NCI-H524 (cell line): ENCODE measurements at places on chromosomes 7 and 10.

- no peak for DNase-seq
These were observed 17.2 kb upstream of the BPGM start for GRCh38 chr7:134629445-134629844.

DNA sequence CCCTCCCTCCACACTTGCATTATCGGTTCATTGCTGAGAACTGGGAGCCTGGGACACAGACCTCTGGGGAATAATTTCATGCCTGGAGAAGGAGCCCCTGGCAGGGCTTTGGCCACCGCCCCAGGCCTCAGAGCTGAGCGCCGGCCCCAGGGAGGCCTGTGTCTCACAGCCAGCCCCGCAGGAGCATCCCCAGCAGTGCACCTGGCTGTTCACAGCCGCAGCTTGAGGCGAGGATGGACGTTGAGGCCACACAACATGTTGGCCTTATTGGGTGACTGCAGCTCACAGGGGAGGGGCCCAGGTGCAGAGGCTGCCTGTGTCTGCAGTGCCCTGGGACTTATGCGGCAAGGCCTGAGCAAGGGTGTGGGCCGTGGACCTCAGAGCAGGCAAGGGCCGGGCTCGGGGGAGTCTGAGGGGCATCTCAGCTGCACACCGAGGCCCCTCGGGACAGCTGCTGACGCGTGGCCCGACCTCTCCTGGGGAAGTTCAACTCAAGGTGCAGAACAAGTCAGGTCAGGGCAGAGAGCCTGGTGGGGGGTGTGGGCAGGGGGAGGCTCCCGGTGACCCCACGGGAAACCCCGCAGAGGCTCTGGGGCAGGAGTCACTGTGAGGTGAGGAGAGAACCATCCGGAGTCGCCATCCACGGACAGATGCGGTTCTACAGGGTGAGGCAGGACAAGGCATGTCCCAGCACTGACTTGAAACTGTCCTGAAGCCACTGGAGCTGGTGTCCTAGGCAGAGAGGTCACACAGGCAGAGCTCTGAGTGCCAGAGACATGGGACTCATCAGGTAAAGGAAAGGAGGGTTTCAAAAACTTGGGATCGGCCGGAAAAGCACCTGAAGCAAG lies 13.1 kb upstream of the UBE3C start:
- no peak for DNase-seq

DNA sequence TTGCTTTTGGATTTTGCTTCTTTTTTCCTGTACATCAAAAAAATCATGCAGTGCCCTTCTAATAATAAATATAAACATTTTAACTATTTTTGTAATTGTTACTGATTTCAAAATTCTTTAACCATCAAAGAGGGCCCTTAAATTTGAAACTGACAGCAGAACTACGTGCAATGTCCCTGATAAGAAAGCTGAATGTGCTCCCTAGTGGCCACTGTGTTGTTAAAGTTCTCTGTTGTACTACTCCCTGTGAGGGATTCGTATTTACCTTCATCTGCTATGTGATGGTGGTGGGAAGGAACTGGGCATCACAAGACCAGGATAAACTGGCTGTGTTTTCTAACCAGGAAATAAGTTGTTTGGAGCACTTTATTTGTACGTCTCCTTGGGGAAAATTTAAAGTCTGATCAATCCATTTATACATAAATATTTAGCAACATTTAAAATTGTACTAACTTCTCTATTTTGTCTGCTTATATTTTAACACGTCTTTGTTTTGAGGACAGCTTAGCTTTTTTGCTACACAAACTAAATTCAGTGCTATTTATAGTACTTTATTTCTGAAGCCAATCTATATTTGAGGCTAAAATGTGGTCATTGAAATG lies 322.4 kb downstream of the HGF start:
- DNase-seq = peak; percentile 58

GRCh38 chr7:24826662-24827020 lies 69.4 kb upstream of the GSDME start:
- no peak for DNase-seq

DNA sequence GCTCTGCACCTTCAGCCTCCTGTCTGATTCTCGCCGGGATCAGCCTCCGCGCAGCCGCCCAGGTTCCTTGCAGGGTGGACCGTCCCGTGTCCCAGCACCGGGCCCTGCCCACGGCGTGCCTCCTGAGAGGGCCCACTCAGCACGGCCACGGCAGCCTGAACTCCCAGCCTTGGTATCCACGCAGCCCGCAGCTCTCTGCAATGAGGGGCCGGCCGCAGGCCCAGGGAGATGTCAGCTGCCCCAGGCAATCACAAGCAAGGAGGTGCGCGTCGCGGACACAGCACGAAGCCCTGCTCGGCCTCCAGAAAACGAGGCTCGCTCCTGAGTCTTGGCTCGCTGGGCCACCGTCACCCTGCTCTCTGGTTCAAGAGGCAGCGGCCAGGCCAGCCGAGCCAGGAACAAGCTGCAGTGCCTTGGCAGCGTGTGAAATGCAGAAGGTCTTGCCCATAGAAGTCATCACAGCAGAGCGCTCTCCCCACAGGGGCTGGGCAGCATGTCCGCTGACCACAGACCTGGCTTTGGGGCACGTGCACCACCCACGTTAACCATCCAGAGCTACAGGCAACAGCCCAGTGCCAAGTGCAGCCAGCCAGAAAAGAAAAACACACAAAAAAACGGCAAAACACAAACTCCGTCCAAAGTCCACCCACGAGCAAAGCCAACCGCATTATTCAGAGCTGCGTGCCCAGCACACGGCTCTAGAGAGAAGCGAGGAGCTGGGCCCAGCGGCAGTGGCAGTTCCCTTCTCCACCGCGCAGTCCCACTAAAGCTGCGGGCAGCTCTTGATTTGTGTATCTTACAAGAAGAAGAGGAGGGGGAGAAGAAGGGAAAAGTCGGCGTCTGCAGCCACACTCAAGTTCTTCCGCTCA lies 13.9 kb downstream of the GPER1 start:
- DNase-seq = no peak
